ENCODE measurements at places on chromosomes 5 and 9.

GRCh38 chr5:15885156-15885555 is 294.4 kb downstream of the MARCHF11 start:
- peak; percentile 82 for DNase-seq

DNA sequence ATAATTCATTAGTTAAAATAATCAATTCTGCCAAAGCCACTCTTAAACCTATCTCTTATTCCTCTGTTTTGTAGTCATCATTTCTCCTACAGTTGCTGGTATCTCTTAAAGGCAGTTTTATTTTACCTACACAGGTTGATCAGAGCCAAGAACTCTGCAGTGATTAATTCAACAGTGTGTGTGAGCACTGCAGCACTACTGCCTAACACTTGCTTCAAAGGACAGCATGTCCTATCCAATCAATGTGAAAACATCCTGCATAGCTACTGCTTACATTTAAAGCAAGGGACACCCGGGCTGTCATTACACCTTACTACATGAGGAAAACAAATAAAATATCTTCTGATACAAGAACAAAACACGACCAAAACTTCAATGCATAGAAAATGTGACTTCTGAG is 45.1 kb upstream of the HK3 start:
- DNase-seq, result no peak

DNA sequence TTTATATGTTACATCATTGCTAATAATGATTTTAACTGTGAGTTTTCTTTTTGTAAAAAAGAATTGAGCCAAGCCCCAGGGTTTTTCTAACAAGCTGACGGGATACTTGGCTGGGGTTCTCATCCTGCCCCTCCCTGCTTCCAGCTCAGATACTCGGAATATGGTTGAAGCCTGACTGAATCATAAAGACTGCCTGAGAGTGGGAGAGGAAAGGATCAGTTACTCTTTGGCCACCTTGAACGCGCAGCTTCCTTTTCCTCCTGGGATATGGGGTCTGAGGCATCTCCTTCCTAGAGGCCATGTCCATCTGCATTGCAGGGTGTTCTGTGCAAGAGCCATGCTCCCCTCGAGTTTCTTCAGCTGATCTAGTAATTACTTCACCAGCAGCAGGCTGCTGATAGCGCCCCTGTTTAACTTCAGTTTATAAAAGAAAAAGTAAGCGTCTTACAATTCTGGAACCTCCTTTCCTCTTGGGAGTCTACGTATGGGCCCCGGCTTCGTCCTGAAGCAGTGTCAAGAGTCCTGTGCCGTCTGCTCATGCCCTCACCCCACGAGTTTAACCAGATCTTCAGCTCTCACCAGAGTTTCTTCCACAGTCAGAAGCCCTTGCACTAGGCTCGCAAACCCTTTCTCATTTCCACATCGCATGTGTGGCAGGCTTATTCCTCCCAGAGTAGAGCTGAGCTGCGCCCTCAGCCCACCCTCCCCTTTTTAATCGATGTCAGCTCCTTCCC is 130.0 kb downstream of the MVB12B start:
- no peak for DNase-seq

DNA sequence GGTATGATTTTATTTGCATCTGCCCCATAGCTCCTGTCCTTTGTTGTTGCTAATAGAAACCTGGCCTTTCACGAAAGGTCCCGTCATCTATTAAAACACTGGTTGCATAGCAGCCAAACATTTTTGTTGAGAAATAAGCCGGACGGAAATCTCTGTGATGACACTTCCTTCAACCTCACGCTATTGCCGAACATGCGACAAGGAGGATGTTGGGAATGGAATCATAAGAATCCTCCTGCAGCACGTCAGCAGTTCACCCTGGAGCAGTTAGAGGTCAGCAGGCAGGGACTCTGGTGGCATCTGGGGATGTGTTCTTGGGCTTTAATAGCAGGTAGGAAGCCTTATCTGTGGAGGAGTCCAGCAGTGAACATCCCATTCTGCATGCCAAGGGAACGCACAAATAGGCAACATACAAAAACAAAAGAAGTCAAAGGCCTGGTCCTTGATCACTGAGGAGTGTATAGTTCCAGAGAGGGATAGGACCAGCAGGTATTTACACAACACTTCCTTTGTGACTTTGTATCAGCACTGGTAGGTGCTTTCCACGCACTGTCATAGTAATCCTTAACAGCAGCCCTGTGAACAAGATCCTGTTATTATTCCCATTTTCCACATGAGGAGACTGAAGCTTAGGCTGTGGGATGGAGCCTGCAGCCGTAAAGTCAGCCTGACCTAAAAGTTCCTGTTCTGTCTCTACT is 33.4 kb downstream of the ARHGAP26 start:
- DNase-seq, result peak; percentile 76

DNA sequence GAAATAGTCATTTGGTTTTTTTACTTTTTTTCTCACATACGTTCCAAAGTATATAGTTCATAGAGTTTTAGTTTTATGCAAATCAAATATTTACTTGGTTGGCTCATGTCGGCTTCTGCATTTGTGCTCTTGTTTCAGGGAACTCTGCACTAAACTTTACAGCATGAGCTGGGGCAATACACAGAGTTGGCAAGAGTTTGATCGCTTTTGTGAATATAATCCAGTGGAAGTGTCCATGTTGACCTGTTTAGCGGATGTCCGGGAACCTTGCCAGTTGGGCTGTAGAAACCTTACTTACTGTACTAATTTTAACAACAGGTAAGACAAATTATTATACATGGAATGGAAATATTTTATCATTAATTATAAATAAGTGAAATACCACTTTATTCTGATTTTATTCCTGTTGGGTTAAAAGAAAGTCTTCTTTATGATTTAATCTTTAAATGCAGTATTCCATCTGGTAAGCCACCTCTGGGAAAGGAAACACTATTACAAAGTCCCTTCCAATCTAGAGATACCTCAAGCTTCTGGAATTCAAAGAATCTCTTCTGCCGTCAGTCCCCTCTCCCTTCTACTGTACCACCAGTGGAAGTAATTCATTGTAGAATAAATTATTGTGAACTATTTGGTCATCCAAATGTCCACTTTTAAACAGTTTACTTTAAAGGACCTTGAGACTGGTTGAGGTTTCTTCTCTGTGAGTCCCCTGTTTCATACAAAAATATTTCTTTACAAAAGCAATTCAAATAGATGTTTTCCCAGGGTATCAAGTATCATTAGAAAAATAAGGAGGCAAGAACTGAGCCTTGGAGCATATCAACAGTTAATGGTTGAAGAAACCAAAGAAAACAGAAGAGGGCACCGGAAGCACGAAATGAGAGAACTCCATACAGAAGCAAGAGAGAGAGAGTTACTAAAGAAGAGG is 45.2 kb upstream of the GLIPR2 start:
- DNase-seq, result peak; percentile 82

- DNase-seq, result no peak
Observed at GRCh38 chr5:18607570-18607969, 973.3 kb downstream of the TAF11L14 start.

DNA sequence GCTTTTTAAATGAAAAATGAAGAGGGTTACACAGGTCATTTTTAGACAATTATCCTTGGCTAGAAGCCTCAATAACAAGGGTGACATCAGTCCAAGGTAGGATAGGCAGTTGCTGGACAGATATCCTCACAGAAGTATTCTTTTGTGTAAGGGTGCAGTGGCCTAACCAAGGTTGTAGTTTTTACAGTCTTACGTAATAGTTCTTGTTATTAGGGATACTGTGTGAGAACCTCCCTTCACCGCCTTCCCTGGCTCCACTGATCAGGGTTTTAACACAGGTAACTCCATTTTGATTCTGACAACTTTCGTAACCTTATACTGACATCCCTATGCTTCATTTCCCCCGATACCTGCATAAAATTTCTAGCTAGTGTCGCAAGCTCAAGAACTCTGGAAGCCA is 8.7 kb upstream of the CAPSL start:
- no peak for DNase-seq

DNA sequence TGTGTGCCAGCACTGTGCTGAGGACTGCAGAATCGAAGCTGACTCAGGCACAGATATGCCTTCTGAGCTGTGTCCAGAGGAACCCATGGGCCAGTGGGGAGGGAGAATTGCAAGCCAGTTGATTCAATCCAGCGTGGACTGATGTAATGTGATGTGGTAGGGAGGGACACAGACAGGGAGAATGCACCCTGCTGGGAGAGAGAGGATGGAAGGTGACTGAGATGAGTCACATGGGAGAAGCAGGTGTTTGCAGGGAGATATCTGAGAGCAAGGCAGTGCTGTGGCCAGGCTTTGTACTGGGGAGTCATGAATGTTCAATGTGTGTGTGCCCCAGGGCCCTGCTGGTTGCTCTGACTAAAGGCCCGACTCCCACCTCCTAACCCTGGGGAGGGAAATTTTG is 75.7 kb downstream of the IRX1 start:
- DNase-seq, result no peak

GRCh38 chr5:3958389-3958788 is 362.8 kb downstream of the IRX1 start:
- DNase-seq, result no peak

- DNase-seq, result peak; percentile 8
Observed at GRCh38 chr9:89606624-89607311, 2.0 kb downstream of the GADD45G start.

DNA sequence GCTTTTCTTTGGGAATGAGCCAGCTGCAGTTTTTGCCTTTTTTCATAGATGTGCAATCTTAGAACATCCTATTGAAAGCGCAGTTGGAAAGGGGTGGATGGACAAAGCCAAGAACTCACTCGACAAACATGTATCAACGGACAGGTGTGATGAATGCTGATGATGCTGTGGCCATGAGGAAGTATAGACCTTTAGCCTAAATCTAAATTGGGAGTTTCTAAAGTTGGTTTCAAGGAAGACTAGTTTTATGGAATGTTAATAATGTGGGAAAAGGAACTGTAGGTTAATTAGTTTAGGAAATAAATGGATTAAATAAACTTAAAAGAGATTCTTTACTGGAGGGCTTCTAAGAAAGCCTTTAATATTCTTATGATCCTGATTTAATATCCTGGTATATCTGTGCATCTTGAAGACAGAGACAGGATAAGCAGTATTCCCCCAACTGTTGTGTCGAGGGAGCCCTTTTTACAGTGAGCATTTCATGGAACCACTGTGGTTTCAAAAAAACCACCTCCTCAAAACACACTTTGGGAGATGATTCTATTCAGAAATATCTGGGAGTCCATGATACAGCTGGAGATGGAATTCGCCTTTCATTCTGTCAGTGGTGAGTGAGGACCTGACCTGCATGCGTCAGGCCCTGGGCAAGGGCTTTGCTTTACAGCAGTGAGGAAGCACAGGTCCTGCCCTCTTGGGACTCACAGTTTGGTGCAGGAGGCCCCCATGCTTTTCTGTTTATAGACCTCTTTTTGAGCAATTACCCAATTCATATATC is 82.6 kb downstream of the AOPEP start:
- DNase-seq, result peak; percentile 46

DNA sequence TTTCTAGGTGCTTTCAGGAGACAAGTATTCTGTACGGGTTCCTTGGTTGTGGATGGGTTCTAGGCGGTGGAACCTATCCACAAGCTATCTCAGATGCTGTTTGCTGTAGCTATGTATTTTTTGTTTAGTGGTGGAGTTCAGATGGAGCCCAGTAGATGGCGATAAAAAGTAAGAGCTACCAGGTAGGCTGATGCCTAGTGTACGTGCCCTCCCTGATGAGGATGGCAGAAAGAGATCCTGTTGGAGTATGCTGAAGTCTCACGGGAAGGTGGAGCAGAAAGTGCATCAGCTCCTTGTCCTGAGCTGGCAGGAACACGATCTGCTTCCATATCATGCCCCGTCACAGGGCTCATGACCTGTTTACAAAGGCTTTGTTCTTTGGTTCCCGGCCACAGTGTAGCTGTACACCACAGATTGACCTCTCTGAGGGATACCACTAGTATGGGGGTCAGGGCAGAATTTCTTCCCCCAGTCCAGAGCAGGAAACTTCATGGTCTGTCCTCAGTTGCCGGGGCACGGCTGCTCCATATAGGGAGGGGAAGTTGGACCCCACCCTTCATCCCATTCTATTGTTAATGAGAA is 12.6 kb upstream of the UGT3A2 start:
- DNase-seq, result peak; percentile 71

DNA sequence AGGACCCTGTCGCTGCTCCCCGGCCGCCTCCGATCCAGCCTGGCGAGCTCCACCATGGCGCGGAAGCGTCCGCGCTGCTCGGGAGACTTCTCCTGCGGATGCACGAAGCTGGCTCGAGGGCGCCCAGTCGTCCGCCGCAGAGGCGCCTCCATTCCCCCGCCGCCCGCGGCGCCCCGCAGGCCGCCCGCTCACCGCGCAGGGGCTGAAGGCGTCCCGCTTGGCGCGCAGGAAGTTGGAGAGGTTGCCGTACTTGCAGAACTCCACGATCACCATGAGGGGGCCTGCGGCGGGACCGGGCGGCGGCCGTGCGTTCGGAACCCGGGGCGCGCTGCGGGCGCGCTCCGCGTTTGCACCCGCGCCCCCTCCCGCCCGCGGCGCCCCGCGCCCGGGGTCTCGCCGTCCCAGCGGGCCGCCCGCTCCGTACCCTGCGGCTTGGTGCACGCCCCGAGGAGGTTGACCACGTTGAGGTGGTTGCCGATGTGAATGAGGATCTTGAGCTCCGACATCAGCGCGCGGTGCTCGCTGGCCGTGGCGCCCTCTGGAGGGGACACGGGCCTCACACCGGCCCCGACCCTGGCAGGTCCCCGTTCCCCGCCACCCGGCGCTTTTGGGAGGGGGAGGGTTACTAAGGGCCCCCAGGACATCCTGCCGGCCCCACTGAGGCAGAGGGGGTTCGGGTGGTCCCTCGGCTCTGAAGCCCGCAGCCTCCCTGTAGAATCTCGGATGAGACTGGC is 27.7 kb upstream of the SCGB3A1 start:
- DNase-seq, result peak; percentile 63

DNA sequence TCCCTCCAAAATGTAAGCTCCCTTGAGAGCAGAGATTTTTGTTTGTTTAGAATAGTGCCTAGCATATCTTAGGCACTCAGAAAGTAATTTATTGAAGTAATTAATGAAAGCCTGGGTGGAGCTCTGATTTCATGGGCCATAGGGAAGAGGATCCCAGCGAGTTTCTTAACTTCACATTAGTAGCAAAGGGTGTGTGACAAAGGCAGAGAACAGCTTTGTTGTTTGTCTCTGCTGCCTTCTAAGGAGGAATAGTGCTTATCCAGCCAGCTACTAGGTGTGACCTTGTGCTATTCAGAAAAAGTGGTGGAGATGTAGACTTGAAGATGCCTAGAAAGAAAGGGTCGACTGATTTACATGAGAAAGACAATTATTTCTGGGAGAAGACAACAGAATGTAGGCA is 149.0 kb downstream of the CD180 start:
- no peak for DNase-seq

DNA sequence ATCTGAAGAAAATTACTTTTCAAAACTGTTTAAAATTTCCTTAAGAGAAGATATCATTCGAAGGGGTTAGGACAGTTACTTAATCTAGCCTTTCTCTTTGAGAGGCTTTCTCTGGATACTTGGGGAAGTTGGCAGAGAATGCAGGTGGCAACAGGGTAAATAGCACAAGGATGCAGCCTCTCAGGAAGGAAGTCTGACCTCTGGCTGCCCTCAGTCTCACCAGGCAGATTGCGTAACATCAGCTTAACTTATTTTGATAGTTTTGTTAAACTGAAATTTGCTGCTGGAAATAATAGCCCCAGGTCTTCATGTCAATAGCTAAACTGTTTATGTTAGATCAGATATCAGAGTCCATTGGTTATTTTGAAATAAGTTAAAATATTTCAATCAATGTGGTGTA is 20.4 kb downstream of the CCDC192 start:
- peak; percentile 62 for DNase-seq

Data from choroid plexus epithelial cell (primary cell).